ENCODE measurements at places on chromosomes 3 and 15. TPM values are rescaled to one million over a fixed set of nuclear protein-coding genes. Genes with fewer than 3 reads are reported as not detected.

GRCh38 chr15:88529021-88529630, 17.4 kb downstream of the DET1 start:
- DNase-seq, result no peak

DNA sequence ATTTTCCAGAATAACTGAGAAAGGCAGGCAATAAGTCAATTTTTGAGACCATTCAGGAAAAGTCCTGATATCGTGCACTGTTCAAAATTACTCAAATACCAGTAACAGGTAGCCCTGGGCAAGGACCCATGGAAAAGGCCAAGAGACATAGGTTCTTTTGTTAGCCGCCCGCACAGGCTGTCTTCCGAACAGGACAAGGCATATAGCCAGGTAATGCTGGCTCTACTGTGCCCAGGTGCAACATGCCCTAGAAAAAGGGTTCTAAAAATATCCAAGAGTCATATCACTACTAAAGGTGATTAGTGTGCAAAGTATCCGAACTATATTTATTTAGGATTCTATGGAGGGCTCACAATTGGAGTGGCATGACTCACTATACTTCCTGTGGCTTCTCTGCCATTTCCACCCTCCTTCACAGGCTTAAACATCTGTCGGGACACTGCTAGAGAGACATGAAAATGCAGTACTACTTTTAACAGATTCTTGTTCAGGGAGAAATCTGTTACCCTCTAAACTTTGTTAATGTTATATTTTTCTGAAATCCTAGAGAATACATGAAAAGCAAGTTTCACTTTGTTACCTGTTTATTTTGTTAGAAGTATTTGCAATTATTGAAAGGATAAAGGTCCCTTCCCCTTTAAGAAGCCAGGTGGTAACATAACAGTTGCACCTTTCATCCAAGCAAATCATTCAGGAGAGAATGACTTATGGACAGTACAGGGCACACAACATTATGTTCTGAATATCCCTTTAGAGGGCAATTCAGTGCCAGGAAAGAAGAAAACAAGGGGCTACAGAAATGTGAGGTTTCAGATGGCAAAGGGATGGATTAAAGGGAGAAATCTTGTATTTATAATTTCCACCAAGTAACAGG, 293.3 kb upstream of the THBS1 start:
- no peak for DNase-seq

DNA sequence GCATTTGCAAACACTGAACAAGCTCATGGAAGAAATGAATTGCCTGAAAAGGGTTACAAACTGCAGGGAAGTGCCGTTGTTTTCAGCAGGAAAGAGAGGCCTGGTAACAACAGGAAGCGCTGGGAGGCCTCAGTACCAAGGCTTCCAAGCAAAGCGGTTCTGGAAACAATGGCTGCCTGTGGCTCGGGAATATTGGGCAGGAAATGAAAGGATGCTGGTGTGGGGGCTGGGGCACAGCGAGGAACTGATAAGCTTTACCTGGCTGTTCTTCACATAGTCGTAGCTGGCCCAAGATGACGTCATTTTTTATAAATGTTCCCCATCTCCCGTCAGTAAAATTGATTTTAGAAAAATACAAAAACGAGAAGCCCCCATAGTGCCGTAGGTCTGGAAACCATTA, 55.9 kb downstream of the ARHGAP31 start:
- DNase-seq, result no peak

- no peak for DNase-seq
Observed at GRCh38 chr15:73952913-73953750, 26.9 kb downstream of the LOXL1 start.

- DNase-seq, result no peak
Observed at GRCh38 chr3:84965141-84965540, 6.4 kb downstream of the CADM2 start.

DNA sequence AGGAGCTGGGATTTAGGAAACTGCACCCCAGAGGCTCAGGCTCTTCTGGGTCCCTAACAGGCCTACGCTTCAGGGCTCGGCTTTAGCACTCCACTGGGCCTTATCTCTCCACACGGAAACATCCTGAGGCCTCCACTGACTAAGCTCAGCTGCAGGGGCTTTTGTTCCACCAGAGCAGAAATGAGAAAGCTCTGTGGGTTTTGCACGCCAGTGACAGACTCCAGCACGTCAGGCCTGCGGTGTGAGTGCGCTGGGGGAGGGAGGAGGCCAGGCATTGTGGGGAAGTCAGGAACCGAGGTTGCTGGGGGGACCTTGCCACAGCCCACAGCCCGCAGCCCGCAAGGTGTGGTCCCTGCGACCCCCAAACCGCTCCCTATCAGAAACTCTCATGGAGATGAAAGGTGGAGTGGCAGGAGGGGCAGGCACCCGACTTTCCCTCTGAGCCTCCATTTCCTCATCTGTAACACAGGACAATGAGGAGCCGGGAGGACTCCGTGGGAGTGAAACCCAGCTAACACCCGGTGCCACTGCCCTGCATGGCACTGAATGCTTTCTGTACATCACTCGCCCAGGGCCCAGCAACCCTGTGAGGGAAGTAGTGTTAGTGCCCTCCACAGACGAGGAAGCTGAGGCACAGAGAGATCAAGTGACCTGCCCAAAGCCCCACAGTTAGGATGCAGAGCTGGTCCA, 106.5 kb downstream of the TPRA1 start:
- DNase-seq, result no peak

DNA sequence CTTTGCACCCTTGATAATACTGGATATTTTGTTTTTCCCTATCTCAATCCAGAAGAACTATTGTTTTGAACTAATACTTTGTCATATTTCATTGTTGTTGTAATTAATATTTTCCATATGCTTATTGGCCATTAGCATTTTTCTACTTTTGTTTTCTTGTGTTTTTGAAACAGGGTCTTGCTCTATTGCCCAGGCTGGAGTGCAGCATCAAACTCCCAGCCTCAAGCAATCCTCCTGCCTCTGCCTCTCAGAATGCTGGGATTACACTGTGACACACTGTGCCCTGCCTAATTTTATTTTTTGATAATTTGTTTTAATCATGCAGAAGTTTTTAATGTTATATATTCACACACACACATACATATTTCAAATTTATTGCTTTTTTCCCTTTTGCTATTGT, 3.4 kb upstream of the RPS27L start:
- no peak for DNase-seq

GRCh38 chr15:69939513-69940440, 157.9 kb downstream of the TLE3 start:
- DNase-seq, result no peak

GRCh38 chr3:139185527-139185926, 140.8 kb upstream of the PRR23C start:
- no peak for DNase-seq

DNA sequence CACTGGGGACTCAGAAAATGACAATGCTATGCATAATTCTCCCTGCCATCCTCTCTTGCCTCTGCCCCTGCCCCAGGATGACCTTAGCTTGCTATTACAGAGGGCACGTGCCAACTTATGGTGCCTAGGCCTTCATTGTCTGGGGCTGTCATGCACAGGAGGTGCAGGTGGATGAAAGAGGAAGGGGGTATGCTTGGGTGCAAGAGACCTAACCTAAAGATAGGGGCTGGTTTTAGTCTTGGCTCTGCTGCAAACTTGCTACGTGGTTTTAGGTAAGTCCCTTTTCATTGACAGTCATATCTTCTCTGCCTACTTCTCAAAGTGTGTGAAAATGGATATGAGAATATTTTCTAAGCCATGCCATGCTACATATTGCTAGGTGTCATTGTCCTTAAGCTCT, 161.3 kb downstream of the EPHB1 start:
- DNase-seq, result no peak

- DNase-seq, result no peak
Observed at GRCh38 chr3:127951276-127951675, 36.2 kb downstream of the KBTBD12 start.

GRCh38 chr3:141796081-141796888, 33.1 kb downstream of the GRK7 start:
- DNase-seq, result peak; percentile 84

GRCh38 chr3:130850044-130850797, 43.7 kb upstream of the ATP2C1 start:
- DNase-seq, result peak; percentile 13

DNA sequence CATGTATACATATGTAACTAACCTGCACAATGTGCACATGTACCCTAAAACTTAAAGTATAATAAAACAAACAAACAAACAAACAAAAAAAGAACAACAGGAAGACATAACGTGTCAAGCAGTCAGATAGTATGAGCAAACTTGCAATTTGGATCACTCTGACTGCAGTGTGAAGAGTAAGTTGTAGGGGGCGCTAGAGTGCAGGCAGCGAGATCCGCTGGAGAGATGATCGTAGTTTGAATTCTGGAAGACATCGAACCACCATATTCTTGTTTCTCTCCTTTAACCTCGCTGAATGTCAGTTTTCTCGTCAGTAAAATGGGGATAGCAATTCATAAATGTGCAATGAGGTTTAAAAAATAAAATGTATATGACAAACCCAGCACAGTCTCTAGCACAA, 165.2 kb upstream of the LMCD1 start:
- no peak for DNase-seq

DNA sequence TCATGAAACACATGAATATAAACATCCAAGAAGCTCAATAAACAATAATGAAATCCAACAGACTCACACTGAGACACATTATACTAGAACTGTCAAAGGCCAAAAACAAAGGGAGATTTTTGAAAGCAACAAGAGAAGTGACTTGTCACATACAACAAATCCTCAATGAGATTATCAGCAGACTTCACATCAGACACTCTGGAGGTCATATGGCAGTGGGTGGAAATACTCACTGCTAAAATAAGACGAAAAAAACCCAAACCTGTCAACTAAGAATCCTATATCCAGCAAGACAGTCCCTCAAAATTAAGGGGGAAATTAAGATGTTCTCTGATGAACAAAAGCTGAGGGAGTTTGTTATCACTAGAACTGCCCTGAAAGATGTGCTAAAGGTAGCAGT, 125.4 kb upstream of the MELTF start:
- no peak for DNase-seq

DNA sequence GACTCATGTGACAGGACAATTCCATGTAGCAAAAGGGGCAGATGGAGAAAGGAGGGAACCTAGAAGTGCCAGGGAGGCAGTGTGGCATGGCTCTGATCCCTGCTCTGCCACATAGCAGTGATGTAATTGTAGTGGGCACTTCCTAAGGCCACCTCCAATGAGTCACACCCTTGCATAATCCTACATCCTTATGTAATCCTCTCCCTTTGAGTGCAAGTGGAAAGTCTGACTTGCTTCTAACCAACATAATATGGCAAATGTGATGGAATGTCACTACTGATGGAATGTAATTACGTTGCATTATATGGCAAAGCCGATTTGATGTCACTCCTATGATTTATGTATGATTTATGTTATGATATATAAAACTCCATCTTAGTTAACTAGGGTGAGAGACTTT, 72.9 kb upstream of the ATP2C1 start:
- DNase-seq, result no peak

GRCh38 chr15:34600923-34601322, 17.5 kb upstream of the GOLGA8B start:
- DNase-seq, result no peak

- DNase-seq, result no peak
Observed at GRCh38 chr3:195063581-195064193, 207.3 kb downstream of the XXYLT1 start.

DNA sequence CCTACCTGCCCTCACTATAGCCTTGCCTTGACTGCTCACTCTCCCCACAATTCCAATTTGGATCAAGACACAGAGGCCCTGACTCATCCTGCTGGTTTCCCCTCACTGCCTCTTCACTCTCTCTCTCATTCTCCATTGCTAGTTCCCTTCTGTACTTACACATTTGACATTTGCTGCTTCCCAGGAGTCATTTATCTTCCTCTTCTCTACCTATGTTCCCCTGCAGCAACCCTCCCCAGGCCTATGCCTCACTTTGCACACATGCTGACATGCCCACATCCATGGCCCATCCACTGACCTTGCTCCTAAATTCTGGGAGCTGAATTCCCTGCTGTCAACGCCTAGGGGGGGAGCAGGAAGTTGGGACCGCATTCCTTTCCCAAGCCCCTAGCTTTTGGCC, 82.2 kb downstream of the SRGAP3 start:
- no peak for DNase-seq

GRCh38 chr3:134928392-134928791, 133.3 kb downstream of the EPHB1 start:
- no peak for DNase-seq

- DNase-seq, result no peak
Observed at GRCh38 chr3:177379045-177379444, 181.8 kb upstream of the TBL1XR1 start.

GRCh38 chr3:2826453-2826852, 283.7 kb downstream of the IL5RA start:
- DNase-seq, result no peak

DNA sequence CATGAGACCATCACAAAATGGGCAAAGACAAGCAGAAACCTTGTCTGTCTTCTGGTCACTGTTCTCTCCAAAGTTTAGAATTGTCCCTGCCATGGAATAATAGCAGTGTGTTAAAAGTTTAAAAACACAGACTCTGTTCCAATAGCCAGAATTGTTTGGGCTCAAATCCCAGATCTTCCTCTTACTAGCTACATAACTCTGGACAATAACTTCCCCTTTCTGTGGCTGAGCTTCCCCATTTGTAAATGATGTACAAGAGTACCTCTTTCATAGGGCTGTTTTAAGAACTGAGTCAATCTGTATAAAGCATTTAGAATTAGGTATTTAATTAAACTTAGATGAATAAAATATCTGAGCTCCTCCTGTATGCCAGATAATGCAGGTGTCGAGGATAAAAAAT, 623.0 kb downstream of the NTRK3 start:
- no peak for DNase-seq

GRCh38 chr3:55486857-55487380, at the start of gene WNT5A:
WNT5A (minus strand) TSS chr3:55487306; CDS start chr3:55486985, 321 bp downstream.
- no peak for DNase-seq

GRCh38 chr15:90929246-90930019, 2.9 kb downstream of the HDDC3 start:
- no peak for DNase-seq

Gene CHRM5
- total RNA-seq, result not detected

Gene COL6A5
- total RNA-seq, result not detected

Gene ZNF502
- 1.6 TPM for total RNA-seq

Gene CAMKV
- total RNA-seq, result 0.77 TPM

Gene FBXL22
- 0.84 TPM for total RNA-seq

Gene SEMA5B
- not detected for total RNA-seq

Gene BUB1B
- 50.3 TPM for total RNA-seq

Gene MED12L
- 1.8 TPM for total RNA-seq

Gene SPSB4
- not detected for total RNA-seq
